ENCODE measurements at places on chromosomes 2 and 18.

- no peak for DNase-seq
Measured at GRCh38 chr2:216243026-216243425, 129.3 kb downstream of the MARCHF4 start.

DNA sequence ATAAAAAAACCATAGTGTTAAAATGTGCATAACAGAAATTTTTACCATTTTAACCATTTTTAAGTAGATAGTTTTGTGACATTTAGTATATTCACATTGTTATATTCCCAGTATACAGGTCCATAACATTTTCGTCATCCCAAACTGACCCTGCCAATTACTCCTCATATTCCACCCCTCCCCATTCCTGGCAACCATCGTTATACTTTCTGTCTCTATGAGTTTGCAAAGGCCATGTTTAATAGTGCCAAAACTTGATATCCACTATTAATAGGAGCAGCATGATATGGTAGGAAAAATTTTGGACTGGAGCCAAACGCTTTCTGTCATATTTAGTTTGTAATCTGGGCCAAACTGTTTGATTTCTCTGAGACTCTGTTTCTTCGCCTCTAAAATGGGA lies 30.9 kb downstream of the PLCL1 start:
- DNase-seq, result no peak

- DNase-seq, result no peak
Measured at GRCh38 chr2:46569766-46570165, 90.4 kb downstream of the TMEM247 start.

- DNase-seq, result no peak
Measured at GRCh38 chr2:151297882-151298281, 8.4 kb upstream of the NMI start.

DNA sequence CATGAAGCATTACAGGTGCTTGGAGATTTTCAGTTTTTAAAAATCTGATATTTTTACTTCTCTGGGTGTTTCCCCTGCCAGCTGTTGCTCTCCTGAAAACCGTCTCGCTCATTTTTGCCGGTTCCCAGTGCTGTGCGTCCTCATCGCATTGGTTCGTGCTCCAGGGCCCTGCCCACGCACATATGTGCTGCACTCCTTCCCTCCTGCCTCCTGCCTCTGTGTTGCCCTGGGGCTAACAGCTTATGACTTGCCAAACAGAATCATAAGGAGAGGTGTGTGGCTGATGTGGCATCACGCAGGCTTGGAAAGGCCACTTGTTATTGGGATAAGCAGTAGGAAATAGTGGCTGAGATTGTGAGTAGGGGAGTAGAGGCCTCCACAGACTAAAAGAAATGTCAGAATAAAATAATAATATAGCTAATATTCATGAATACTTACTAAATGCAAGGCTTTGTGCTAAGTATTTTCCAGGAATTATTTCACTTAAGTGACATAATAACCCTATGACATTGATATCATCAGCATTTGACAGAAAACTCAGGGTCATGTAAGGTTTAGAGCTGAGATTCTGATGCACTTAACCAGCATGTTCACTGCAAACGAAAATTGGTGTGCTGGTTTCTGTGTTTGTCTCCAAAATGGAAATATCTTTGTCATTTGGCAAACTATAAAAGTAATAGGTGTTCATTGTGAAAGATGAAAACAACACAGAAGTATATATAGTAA lies 53.5 kb downstream of the SLC4A1AP start:
- DNase-seq, result no peak

- DNase-seq, result no peak
Measured at GRCh38 chr2:4995466-4995865, 696.7 kb upstream of the SOX11 start.

DNA sequence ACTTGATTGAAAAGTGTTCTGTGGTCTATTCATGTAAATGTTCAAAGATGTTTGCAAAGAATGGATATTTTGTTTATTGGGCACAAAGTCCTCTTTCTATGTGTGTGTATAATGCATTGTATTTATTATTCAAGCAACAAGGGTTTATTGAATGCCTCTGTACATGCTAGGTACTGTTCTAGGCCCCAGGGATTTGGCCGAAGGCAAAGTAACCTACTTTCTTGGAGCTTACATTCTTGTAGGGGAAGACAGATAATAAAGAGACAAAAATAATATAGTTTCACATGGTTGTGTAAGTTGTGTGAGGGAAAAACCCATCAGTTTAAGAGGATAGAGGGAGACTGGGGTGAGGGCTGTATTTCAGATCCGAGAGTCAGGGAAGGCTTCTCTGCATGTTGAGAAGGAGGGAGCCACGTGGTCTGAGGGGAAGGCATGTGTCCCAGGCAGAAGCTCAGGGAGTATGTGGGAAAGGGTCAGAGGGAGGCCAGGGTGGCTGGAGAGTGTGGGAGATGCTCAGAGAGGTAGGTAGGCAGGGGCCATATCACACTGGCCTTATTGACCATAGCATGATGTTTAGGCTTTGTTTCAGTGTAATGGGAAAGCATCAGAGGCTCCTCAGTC lies 40.4 kb upstream of the GPR155 start:
- no peak for DNase-seq

DNA sequence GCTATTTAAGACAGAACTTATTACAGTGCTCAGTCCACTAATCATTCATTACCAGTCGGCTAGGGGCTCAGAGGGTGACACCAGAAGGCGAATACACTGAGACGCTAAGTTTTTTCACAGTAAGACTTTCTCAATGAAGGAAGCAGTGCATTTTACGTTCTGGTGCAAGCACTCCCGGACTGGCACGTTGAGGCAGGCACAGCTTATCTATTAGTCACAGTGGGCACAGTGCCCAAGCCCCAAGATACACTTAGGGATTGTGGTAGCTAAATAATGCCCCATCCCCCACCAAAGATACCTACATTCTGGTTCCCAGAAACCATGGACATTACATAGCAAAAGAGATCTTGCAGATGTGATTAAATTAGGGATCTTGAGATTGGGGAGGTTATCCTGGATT lies 32.6 kb upstream of the BCL11A start:
- no peak for DNase-seq

- no peak for DNase-seq
Measured at GRCh38 chr2:241911551-241911950, 42.0 kb downstream of the RTP5 start.

GRCh38 chr2:74491648-74492544 lies 7.5 kb downstream of the LBX2 start:
- no peak for DNase-seq

DNA sequence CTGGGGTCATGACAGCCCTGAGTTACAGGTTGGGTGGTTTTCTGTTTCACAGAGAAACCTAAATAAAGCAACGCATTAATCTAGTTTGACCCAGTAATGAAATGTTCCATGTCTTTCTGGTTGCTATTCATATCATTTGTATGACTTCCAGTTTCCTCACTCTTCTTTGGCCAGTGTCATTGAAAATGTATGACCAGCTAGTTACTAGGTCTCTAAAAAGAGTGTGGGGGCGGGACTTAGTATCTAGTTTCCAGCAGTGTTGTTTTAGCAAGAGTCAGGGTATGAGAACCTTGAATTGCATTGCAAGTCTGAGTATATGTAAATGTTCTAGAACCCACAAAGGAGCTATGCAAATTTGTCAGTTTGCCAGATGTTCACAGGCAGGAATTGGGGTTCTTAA lies 47.7 kb downstream of the SLC9A2 start:
- DNase-seq, result no peak

DNA sequence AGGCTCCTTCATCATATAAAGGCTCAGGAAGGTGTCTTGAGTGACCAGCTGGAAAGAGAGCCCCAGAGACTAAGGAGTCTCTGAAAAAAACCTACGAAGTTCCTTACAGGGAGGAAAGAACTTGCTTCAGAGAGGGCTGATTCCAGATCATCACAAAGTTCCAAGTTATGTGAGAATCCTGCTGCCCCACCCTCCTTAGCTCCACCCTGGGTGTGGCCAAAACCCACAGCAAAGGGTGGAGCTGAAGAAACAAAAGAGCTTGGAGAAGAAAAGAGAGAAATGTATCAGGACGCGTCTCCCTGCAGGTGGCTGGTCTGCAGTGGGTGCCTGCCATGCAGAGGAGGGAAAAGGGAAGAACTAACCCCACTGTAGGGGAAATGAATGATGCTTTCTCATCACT lies 32.8 kb upstream of the ZNF396 start:
- DNase-seq, result no peak

- no peak for DNase-seq
Measured at GRCh38 chr2:229719926-229720647, 5.7 kb upstream of the DNER start.

- DNase-seq, result no peak
Measured at GRCh38 chr2:73987109-73987947, 2.6 kb downstream of the TET3 start.

GRCh38 chr2:165567273-165567672 lies 97.8 kb downstream of the CSRNP3 start:
- no peak for DNase-seq

- DNase-seq, result no peak
Measured at GRCh38 chr2:157747695-157748370, 119.2 kb upstream of the ACVR1C start.

DNA sequence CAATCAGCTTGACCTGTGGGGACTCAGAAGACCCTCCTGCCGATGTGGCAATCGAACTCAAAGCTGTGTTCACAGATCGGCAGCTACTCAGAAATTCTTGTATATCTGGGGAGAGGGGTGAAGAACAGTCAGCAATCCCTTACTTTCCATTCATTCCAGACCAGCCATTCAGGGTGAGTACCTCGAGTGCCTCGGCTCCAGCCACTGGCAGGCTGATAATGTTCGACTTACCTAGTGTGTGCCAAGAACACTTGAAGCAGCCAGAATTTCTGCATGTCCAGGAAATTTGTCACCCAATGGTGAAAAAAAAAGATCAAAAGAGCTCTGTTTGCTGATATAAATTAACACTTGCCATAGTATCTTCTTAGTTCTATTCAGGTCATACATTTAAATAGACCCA lies 2.3 kb downstream of the LGALSL start:
- DNase-seq, result no peak

DNA sequence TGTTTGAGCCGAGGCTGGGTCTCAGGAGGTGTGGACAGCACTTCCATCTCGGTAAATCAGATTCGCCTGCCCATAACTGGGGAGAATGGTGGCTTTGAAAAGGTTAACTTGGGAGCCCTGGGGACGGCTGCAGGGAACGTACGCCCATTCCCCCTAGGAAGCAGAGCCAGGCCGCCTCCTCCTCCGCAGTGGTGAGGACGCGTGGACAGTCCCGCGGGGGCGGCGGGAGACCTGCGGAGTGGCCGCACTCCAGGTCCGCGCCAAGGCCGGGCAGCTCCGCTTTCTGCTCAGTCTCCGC lies 845 bp upstream of the MYCN start:
- DNase-seq, result peak; percentile 82

GRCh38 chr2:172249986-172250385 lies 147.3 kb upstream of the DLX2 start:
- no peak for DNase-seq

DNA sequence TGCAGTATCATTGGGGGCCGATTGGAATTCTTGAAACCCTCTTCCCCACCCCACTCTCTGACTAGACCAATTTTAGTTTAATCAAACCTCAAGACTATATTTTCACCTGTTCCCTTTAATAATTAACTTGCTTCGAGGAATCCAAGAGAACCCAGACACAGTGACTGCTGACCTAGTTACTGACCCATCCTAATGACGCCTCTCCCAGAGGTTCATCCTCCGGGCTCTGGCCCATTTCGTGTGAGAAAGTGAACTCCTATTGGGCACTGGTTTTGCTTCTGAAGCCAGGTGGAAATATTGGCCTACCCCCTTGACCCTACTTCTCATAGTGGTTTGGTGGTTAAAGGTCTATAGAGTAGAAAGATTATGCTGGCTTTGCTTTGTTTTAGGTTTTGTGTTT lies 39.9 kb downstream of the RPL37A start:
- no peak for DNase-seq

- DNase-seq, result no peak
Measured at GRCh38 chr2:171180229-171180930, 19.7 kb upstream of the TLK1 start.

DNA sequence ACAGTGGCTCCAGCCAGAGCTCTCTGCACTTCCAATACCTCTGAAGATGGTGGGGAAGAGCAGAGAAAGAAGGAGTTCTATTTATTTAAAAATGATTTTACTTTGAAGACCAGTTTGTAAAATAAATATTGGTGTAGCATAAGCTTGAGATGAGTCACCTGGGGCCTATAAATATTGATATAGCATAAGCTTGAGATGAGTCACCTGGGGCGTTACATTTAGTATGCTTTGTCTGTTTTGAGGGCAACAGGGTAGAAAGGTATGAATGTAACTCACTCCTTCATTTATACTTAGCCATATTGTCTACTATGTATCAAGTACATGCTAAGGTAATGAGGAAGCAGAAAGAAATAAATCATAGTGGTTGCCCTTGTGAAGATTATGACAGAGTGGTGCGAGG lies 7.7 kb upstream of the SULT1C4 start:
- DNase-seq, result no peak

GRCh38 chr2:179614121-179614520 lies 247.3 kb downstream of the ZNF385B start:
- DNase-seq, result no peak

GRCh38 chr2:89818873-89819272 lies 1127.4 kb downstream of the RPIA start:
- no peak for DNase-seq

GRCh38 chr2:142782942-142783443 lies 94.5 kb upstream of the KYNU start:
- DNase-seq, result no peak

GRCh38 chr2:14572633-14573032 lies 59.9 kb upstream of the LRATD1 start:
- DNase-seq, result no peak

GRCh38 chr18:35171315-35171987 lies 69.4 kb upstream of the ZNF397 start:
- DNase-seq, result no peak

- peak; percentile 91 for DNase-seq
Measured at GRCh38 chr2:14634489-14635390, 2.2 kb downstream of the LRATD1 start.

- no peak for DNase-seq
Measured at GRCh38 chr2:29954316-29954715, 32.9 kb upstream of the ALK start.

- no peak for DNase-seq
Measured at GRCh38 chr2:186868344-186868743, 19.4 kb upstream of the ZSWIM2 start.

All from 8988T (cell line).